ENCODE measurements at places on chromosomes 5 and 9. TPM values are rescaled to one million over a fixed set of nuclear protein-coding genes. Genes with fewer than 3 reads are reported as not detected.

GBGT1 gene
- total RNA-seq, result 4.0 TPM

DNA sequence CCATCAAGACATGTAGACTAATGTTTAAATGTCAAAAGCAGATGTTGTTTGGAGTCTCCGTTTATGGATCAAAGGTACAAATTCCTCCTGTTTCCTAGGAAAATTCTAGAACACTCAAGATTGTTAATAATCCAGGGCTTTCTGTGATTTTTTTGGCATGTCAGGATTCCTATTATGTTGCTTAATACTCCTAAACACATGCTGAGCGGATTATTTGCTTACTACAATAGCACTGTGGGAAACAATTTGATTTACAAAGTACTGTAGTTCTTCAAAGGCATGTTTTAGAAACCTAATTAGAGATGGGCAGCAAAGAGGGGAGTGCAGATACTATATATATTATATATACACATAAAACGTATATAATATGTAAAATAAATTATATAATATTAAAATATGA is 19.0 kb upstream of the SCAMP1 start:
- no peak for DNase-seq

ARHGEF37 gene
- total RNA-seq, result 0.83 TPM

LCN15 gene
- total RNA-seq, result not detected

DNA sequence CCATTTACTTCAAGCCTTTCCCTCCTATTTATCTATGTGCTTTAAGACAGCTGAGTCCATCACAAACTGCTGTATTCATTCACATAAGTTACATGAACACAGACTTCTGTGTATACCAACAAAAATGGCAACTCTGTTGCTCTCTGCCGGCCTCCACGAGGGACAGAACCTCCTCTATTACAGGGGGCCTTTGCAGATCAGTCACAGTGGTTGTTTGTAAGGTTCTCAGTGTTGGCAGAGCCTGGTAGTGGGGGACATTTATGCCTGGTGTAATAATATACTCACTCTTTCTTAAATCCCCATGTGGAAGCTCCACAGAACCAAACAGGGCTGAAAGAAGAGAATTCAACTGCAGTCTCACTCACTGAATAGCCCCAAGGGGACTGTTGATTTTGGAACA is 76.5 kb downstream of the SLC1A1 start:
- DNase-seq, result no peak

DNA sequence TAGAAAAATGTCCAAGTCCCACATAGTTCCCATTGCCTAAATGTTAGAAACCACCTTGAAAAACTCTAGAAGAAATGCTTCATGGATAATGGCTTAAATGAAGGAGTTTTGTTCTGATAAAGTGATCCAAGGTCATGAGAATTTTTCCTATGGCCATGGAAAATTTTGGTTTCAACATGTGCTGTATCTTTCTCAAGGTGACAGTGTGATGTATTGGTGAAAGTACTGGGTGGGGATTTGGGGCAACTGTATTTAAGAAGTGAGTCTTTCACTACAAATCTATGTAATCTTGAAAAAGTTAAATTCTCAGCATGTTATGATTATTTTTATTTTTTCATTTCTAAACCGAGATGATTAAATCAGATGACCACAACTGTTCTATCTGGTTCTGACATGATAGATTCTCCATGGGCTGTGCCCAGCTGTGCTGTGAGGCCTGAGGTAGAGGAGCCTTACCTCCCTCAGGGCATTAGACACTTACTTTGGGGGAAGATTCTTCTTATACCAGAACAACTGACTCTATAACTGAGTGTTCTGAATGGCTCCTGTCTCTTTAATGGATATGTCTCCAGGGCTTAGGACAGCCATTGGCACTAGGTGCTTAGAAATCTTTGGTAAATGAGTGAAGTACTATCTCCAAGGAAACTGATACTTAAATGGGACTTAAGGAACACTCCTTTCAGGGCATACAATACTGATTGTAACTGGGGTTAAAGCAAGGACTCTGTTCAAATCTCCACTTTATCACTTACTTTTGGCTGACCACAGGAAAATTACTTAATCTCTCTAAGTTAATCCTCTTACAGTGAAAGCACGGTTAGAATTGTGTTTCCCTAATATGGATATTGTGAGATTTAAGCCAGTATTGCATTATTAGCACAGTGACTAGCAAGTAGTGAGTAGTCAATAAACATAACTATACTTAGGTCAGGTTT is 397.4 kb upstream of the MEF2C start:
- no peak for DNase-seq

LCP2 gene
- total RNA-seq, result 452 TPM

GRCh38 chr5:32031089-32031488 is 143.0 kb downstream of the GOLPH3 start:
- no peak for DNase-seq

DNA sequence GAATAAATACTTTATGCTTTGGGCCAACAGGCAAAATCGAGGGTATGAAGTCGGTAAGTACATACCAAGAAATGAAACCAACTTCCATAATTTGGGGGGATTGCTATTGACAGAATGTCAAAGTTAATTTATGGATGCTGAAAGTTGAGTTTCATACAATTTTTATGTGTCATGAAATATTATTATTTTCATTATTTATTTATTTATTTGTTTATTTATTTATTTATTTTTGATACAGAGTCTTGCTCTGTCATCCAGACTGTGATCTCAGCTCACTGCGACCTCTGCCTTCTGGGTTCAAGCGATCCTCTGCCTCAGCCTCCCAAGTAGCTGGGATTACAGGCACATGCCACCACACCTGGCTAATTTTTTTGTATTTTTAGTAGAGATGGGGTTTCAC is 4.5 kb upstream of the GMCL2 start:
- DNase-seq, result no peak

GRCh38 chr5:148746826-148747535 is 79.4 kb upstream of the ADRB2 start:
- no peak for DNase-seq

DNA sequence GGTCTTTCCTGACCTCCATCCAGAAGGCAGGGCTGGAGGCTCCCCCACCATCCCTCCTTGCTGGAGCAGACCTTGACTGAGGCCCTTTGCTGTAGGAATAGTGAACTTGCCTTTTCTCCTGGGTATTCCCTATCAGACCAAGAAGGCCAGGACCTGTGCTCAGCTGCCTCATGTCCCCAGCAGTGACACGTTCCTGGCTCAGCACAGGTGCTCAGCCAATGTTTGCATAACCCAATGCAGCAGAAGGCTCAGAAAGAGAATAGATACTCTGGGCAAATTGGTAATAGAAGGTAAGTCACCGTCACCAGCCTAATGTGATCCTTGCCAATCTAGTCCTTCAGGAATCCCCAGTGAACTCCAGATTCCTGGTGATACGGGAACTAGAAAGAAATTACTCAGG is 96.4 kb downstream of the ACTL7B start:
- no peak for DNase-seq

DNA sequence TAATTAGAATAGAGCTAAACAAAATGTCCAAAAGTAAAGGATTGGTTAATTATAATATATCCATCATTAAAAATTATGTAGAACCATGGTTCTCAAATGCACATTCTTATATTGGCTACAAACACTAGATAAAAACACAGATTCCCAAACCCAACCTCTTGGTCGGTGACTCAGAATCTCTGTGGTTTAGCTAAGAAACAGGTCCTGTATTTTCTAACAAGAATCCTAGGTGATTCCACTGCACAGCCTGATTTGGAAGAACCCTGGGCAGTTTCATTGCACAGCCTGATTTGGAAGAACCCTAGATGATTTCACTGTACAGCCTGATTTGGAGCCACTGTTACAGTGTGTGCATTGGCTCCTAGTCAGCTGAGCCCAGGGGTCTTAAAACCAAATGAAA is 67.9 kb downstream of the KIAA1958 start:
- no peak for DNase-seq

FGF1 gene
- total RNA-seq, result not detected

GRCh38 chr5:90434116-90434714 is 24.7 kb upstream of the CETN3 start:
- DNase-seq, result peak; percentile 40

BAAT gene
- total RNA-seq, result not detected

GRXCR2 gene
- total RNA-seq, result not detected

PRDM9 gene
- not detected for total RNA-seq

GRCh38 chr5:86786955-86787354 is 169.2 kb downstream of the COX7C start:
- no peak for DNase-seq

GRCh38 chr5:139181835-139182452 is 16.2 kb downstream of the SIL1 start:
- no peak for DNase-seq

GRCh38 chr9:127187231-127187956 is 65.0 kb upstream of the ANGPTL2 start:
- no peak for DNase-seq

DNA sequence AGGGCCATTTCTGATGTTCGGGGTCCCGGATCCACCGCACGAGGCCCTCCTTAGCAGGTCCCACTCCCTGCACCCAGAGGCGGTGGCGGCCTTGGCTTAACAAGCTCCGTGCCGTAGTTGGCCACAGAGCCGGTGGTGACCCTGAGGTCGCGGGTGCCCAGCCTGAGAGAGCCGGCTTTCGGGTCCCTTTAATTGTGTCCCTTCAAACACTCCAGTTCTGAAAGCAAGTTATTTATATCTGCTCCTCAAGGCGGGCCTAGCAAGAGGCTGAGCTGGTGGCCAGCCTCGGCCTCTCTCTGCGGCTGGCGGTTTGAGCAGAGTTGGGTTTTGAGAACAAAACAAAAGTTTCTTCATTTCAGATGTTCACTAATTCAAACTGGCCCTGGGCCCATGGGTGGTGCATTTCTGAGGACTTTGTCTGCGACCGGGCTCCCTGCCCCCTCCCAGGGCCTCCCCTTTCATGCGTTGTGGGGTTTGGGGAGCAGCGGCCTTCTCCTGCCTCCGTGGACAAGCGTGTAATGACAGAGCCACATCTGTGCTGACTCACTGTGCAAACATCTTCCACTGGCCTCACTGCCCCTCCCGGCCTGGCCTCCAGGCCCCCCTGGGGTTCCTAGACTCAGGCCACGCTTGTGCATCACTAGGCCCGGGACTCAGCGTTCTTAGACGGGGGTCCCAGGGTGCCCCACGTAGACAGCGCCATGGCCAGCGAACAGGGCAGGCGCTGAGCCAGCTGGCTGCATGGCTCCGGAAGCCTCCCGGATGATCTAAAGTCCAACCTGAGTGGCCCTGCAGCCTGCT is 49.4 kb upstream of the COL5A1 start:
- no peak for DNase-seq

DNA sequence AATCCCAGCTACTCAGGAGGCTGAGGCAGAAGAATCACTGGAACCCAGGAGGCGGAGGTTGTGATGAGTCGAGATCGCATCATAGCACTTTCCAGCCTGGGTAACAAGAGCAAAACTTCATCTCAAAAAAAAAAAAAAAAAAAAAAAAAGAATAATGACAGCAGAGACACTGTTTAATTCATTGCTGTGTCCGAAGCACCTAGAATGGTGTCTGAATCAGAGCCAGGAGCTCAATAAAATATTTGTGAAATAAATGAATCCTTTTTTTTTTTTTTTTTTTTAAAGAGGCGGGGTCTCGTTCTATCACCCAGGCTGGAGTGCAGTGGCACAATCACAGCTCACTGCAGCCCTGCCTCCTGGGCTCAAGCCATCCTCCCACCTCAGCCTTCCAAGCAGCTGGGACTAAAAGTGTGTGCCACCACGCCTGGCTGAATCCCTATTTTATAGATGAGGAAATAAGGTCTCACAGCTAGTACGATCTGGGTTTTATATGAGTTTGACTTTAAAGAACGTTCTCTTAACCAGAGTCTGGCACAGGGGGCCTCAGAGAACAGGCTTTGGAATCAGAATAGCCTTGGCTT is 47.8 kb downstream of the THOC3 start:
- no peak for DNase-seq

DNA sequence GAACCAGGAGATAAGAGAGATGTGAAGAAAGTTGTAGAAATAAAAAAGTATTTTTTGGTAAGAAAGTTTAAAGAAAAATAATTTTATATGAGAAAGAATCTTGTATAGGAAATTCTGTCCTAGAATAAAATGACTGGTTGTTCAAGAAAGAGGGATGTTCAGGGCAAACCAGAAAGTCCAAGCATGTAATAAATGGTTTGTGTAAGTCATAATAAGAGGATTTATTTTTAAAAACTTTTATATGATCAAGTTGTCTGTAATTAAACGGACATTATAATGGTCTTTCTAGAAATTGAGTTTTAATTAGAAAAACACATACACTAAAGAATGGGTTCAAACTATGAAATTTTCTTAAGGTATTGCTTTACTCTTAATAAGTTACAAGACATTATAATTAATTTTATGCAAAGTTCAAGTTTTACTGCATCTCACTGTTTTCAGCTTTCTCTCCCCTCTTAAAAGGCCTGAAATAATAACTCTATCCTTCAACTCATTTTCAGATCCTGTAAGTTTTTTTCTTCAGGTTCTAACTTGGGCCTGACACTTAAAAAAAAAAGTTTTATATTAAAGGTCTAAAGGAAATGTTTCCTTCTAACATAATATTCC is 56.1 kb upstream of the ZNF300 start:
- no peak for DNase-seq

LECT2 gene
- not detected for total RNA-seq

TCOF1 gene
- total RNA-seq, result 72.5 TPM

PCDHB5 gene
- not detected for total RNA-seq

DNA sequence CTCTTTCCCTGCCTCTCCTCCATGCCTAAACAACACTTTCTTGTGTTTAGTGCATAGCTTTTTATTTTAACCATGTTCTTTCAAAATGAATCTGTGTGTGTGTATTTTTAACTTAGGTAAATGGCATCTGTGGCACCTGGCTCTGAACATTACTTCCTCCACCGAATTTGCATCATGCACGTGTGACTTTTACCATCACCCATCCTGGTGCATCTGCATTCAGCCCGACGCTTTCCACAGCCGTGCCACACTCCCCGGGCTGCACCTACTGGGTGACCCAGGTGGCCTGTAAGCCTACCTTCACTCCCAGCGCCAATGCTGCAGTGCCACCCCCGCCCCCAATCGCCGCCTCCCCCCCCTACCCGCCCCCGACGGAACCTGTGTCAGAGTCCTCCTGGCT is 12.7 kb upstream of the FCN1 start:
- no peak for DNase-seq

WDR5 gene
- 37.6 TPM for total RNA-seq

ANKRD18A gene
- 1.2 TPM for total RNA-seq

GLDC gene
- total RNA-seq, result not detected

INSL4 gene
- total RNA-seq, result not detected

- no peak for DNase-seq
Measured at GRCh38 chr5:52065182-52065581, 681.9 kb downstream of the ISL1 start.

DNA sequence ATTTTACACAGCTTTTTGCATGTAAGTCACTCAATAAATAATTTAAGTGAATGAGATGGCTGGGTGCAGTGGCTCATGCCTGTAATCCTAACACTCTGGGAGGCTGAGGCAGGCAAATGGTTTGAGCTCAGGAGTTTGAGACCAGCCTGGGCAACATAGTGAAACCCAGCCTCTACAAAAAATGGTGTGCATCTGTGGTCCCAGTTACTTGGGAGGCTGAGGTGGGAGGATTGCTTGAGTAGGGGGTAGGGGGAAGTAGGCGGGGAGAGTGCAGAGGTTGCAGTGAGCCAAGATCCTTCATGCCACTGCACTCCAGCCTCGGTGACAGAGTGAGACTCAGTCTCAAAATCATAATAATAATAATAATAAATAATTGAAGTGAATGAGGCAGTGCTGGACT is 10.2 kb downstream of the KLF9 start:
- DNase-seq, result no peak

- no peak for DNase-seq
Measured at GRCh38 chr5:178094345-178094744, 19.0 kb upstream of the N4BP3 start.

C1QTNF3 gene
- 4.1 TPM for total RNA-seq

Data from activated naive CD8-positive, alpha-beta T cell treated with anti-CD3 and anti-CD28 coated beads, Interleukin-2, amount 10 ng/mL, durations not matched to agents 7 days and 5 days (primary cell).